ENCODE measurements at places on chromosomes 11 and 22. TPM values are rescaled to one million over a fixed set of nuclear protein-coding genes. Genes with fewer than 3 reads are reported as not detected.

DBX1 gene
- not detected for total RNA-seq

ZNF215 gene
- total RNA-seq = 1.3 TPM

CD3E gene
- total RNA-seq = 1.8 TPM

ASPHD2 gene
- 0.67 TPM for total RNA-seq

DNA sequence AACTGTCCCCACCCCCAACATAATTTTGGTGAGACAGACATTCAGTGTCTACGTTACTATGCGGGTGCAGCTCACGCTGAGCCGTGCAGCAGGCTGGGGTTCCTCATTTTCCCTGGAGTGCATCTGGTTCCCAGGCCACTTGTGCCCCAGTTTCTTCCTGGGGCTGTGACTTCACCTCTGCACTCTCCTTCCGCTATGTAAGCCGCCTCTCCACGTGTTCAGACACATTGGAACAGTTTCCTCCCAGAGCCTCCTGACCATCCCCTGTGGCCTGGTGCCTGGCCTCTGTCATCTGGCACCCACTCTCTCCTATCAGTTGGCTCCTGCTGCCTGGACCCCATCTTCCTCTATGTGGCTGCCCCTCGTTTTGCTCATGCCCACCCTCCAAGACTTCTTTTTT is 46.2 kb upstream of the A4GALT start:
- DNase-seq = no peak

DNA sequence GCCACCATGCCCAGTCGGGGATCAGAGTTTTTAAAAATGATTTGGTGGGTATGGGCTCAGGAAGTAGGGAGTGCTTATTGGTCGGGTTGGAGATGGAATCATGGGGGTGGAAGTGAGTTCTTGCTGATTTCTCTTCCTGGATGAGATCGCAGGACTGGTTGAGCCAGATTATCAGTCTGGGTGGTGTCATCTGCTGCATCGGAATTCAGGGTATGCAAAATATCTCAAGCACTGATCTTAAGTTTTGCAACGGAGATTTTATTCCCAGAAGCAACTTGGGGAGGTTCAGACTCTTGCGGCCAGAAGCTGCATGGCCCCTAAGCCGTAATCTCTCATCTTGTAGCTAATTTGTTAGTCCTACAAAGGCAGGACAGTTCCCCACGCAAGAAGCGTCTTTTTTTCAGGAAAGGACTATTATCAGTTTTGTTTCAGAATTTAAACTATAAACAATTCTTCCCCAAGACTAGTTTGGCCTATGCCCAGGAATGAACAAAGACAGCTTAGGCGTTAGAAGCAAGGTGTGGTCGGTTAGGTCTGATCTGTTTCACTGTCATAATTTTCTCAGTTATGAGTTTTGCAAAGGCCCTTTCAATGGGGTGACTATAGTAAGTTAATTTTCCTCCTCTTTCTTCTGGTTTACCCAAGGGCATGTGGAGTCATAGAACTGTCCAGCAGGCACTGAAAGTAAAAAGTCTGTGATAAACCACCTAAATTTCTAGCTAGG is 1.4 kb upstream of the PIWIL3 start:
- DNase-seq = no peak

DNA sequence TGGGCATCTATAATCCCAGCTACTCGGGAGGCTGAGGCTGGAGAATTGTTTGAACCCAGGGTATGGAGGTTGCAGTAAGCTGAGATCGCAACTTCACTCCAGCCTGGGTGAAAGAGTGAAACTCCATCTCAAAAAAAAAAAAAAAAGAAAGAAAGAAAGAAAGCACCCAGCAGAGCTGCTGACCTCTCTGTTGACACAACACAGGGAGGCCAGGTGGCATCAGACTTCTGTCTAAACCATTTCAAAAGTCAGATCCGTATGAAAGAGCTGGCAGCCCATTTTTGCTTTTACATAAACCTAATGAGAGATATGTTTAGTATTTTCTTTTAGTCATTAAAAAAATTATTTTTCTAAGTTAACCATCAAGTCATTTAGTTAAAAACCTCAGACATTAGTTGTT is 64.4 kb upstream of the RRM1 start:
- no peak for DNase-seq

- DNase-seq = peak; percentile 61
Measured at GRCh38 chr22:48901324-48901723, 926.3 kb downstream of the BRD1 start.

- DNase-seq = no peak
Measured at GRCh38 chr22:19398206-19398605, 33.3 kb downstream of the HIRA start.

DNA sequence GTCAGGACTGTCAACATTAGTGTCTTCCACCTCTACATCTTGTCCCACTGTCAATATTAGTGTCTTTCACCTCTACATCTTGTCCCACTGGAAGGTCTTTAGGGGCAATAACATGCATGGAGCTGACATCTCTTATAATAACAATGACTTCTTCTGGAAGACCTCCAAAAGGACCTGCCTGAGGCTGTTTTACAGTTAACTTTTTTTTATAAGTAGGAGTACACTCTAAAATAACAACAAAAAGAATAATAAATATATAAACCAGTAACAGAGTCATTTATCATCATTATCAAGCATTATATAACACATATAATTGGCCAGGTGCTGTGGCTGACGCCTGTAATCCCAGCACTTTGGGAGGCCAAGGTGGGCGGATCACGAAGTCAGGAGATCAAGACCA is 57.5 kb downstream of the PAK1 start:
- no peak for DNase-seq

- no peak for DNase-seq
Measured at GRCh38 chr11:74138572-74138971, 32.2 kb downstream of the C2CD3 start.

DNA sequence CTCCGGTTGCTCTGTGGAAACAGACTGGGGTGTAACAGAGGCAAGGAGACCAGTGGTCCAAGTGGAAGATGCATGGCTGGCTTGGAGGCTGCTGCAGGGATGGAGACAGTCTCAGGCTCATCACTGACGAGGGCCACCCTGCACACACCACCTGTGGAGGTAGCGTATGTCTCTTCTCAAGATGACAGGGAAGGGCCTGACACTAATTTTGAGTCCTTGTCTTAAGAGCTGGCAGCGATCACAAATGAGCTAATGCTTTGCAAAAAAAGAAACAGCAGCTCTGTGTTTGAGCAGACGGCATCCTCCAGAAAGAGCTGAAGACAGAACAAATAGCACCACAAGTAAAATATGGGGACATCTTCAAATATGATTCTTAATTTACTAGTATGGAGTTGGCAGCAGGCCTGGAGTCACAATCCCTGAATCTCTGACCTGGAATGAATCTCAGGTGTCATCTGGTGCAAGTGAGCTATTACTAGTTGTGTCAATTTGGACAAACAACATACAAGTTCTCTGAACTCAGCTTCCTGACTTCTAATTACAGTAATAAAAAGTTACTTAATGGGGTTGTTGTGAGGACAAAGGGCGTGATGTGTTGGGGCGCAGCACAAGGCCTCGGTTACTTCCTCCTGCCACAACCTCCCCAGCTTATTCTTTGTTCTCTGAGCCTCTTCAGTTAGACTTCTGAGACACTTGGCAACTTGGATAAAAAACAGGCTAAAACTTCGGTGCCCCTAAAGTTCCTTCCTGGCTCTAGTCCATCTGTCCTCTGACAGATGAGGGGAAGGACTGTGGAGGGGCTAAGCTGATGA is 95.2 kb upstream of the BID start:
- no peak for DNase-seq

GRCh38 chr11:122625976-122626665 is 29.4 kb upstream of the UBASH3B start:
- DNase-seq = no peak

Data from posterior vena cava (tissue), 2 donors.